ENCODE measurements at places on chromosomes 12 and 14.

DNA sequence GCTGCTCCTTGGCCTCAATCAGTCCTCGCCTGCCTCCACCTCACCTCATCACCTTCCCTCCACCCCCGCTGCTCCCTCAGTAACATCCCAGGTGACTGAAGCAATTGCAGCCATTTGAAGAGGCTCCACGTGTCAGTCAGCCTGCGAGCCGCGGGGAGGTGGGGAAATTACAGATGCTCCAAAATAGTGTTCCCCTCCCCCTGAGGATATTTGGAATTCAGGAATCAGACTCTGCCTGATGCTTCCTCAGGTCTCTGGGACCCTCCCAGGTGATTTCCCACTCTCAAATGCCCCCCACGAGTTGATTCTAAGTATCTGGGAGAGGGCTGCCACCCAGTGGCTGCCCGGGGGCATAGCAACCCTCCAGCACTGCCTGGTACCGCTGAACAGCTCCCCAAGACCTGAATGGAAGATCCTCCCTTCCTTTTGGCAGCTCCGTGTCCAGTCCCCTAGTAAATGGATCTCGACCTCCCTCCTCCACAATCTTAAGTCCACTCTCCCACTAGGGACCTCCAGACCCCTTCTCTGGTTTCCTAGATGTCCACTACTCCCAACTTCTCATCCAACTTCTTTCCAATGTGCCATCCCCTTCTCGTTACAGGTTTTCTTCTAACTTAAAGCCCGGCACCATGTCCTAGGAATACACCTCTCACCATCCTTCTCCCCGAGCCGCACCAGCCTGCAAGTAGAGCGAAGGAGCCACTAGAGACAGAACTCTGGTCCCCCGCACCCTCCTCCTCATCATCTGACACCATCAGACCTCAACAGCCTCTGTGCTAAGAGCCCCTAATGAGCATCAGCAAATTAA is 1.4 kb upstream of the ASIC1 start:
- no peak for DNase-seq

GRCh38 chr12:54716261-54716660 is 68.1 kb upstream of the DCD start:
- DNase-seq: no peak

- no peak for DNase-seq
Measured at GRCh38 chr12:4450551-4451112, 5.0 kb upstream of the FGF6 start.

GRCh38 chr14:89723930-89724627 is 230.5 kb downstream of the EFCAB11 start:
- no peak for DNase-seq

- no peak for DNase-seq
Measured at GRCh38 chr14:104514156-104514848, 65.3 kb upstream of the C14orf180 start.

DNA sequence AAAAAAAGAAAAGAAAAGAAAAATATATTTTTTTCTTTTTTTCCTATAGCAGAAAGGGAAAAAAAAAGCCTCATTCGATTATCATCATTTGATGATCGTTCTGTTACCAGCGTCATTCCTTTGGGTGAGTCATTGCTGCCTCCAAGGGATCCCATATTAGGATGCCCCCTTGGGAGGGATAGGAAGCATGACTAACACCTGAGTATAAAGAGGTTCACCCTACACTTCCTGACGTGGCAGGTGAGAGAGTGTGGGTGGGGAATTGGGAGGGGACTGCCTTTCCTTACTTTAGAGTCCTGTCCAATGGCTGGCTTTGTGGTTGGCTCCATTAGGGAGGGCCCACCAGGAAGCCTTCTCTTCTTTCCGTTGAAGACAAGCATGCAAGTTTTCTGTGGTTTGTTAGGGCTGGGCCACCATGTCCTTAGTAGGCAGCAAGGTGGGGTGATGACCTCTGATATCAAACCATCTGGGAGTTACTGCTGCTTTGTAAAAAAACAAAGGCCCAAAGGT is 56.1 kb upstream of the FUT8 start:
- DNase-seq: no peak

- no peak for DNase-seq
Measured at GRCh38 chr14:55556929-55557623, 22.9 kb upstream of the KTN1 start.

GRCh38 chr14:74413627-74414026 is 12.4 kb downstream of the SYNDIG1L start:
- DNase-seq: no peak

DNA sequence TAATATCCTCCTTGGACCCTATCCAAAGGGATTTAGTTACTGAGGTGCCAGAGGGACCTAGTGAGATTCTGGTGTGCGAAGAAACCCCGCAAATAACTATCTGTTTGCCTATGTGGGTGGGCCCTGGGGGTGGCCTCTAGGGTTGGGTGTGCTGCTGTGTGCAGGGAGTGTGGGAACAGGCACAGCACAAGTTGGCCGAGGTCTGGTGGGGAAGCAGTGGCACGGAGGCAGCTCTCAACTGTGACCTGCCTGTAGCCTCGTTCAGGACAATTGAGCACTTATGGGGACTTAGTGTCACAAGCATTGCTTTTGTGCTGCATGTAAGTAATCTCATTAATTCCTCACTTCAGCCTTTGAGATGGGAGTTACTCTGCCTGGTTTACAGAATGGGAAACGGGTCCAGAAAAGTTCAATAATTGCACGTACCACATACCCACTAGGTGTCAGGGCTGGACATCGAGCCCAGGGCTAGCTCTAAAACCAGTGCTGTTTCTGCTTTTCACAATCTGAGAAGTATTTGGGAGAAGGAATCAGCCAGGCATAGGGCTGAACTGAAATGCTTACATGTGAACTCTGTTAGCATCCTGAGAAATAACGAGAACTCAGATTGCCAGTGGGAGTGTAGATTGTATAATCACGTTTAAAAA is 58.8 kb downstream of the TECPR2 start:
- no peak for DNase-seq

DNA sequence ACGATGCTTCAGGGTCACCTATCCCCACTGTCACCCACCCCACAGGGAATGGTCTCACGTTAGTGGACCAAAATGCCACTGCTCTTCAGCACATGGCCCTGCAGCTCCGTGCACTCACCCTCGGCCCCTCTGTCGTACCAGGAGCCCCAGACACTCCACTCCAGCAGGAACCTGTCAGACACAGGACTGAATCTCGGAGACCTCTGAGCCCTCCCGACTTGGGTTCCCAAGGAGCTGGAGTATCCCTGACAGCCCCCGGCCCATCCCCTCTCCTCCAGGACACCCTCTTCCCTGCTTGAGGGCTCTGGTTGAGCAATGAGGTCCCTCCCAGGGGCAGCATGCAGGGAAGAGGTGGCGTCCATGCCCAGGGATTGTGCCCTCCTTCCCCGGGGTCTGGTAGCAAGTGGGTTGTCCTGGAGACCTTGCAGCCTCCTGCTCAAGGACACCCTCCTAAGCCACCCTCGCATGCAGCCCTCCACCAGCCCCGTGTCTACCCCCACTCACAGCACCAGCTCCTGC is 20.4 kb upstream of the LRTM2 start:
- DNase-seq: no peak

DNA sequence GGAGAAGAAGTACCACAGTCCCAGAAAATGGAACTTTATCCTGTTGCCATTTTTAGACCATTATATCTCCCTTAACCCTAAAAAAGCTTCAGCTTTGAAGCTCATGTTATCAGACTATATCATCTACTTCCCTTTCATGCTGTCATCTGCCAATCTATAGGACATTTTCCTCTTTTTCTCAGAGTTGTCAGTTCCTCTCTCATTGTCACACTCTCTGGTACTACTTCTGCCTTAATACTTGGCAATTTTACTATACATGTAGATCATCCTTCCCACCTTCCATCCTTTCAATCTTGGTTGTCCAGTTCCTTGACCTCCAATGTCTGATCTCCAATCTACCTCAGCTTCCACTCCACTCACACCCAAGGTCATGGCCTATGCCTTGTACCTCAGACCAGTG is 57.4 kb downstream of the SLC15A5 start:
- DNase-seq: no peak
